ENCODE measurements at places on chromosomes 1 and 21. TPM values are rescaled to one million over a fixed set of nuclear protein-coding genes. Genes with fewer than 3 reads are reported as not detected.

Gene CD1D
- under 0.01 TPM for total RNA-seq

Gene BRINP3
- total RNA-seq: not detected

Gene RNF2
- total RNA-seq: 12.3 TPM

Gene NMNAT2
- total RNA-seq: 0.66 TPM

Gene RNU1-2
- 1,390 TPM for total RNA-seq

Gene RAD54L
- 1.5 TPM for total RNA-seq

Gene ICOSLG
- total RNA-seq: 0.13 TPM

Gene OPTC
- not detected for total RNA-seq

Gene CYP4A22
- total RNA-seq: not detected

Gene NECTIN4
- not detected for total RNA-seq

Gene LY9
- total RNA-seq: not detected

Gene DEPDC1
- 20.5 TPM for total RNA-seq

Gene CNR2
- not detected for total RNA-seq

Gene TMCC2
- total RNA-seq: 0.53 TPM

Gene LORICRIN
- not detected for total RNA-seq

Gene CSF3R
- not detected for total RNA-seq

Gene LCE1E
- not detected for total RNA-seq

Gene OR6N1
- total RNA-seq: not detected

Gene TTC4
- 19.4 TPM for total RNA-seq

Gene TOE1
- total RNA-seq: 9.4 TPM

Gene NES
- 159 TPM for total RNA-seq

Gene NBPF4
- not detected for total RNA-seq

Gene CFH
- total RNA-seq: 285 TPM

Gene VWA5B1
- total RNA-seq: not detected

Measured in aortic smooth muscle cell (primary cell).